Fibroblast of villous mesenchyme (primary cell): ENCODE measurements at places on chromosomes 4 and X. TPM values are rescaled to one million over a fixed set of nuclear protein-coding genes. Genes with fewer than 3 reads are reported as not detected.

Gene SYP
- total RNA-seq = under 0.01 TPM in 1 of 2 replicates, not detected in the other

GRCh38 chrX:17767734-17768133 is 30.4 kb downstream of the SCML1 start:
- no peak for DNase-seq

DNA sequence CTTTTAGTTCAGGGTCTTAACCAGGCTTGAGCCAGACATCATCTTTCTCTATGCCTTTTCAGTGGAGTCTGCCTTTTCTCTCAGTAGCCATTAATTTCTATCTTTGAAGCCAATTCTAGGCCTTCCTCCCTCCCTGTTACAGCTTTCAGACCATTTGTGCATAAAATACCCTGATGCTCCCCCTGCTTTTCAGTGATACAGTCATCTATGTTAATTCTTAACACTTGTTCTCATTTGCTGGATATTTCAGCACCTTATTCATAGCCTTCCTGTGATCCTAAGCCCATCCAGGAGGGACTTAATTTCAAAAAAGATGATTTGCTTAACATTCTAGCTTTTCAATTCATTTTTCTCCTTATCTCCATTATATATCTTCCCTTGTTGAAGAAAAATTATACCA is 42.3 kb downstream of the ANXA10 start:
- no peak for DNase-seq

DNA sequence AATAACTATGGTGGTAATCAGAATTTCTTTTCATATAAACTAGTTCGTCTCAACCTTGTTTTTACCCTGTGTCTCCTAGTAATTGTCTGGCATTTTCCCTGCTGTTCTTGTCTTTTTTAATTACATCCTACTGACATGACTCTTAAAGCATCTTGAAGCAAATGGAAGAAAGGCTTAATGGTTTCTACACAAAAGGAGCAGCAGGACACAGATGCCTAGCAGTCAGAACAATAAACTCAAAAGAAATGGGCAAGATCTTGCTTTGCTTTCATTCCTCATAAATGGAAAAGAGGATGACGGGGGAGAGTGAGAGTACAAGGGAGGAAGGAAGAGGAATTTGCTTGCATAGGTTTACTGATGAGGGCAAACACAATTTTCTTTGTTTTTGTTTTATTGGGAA is 293.2 kb upstream of the EMCN start:
- no peak for DNase-seq

DNA sequence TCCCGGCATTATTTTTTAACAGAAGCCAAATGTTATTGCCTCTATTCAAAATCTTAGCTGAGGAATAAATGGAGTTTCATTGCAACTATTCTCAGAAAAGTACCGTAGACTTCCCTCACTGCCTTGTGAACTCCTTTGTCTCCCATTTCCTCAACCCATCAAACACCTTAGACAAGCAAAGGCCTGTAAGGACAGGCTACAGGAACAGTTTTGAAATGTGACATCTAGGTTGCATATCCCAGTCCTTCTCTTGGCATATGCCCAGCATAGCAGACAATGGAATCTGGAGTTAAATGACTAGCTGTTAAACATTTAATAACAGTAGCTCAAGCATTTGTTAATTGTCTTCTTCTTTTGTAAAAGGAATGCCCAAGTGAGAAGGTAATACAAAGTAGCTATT is 1371.7 kb downstream of the STIM2 start:
- no peak for DNase-seq

Gene INTS12
- total RNA-seq = 13.9 and 18.6 TPM in 2 replicates

- DNase-seq = no peak
Observed at GRCh38 chr4:178665916-178666315, 1223.7 kb upstream of the AGA start.

DNA sequence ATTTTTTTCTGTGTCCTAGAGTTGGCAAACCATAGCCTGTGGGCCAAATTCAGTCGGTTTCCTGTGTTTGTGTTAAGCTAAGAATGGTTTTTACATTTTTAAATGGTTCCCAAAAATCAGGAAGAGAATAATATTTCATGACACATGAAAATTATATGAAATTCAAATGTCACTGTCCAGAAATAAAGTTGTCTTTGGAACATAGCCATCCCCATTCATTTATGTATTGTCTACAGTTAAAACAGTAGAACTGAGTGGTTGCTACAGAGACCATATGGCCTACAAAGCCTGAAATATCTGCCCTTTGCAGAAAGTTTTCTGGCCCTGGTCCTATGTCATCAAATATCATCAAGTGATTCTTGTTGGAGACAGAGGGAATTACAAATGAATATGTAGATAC is 15.5 kb downstream of the FRMPD4 start:
- no peak for DNase-seq

- DNase-seq = no peak
Observed at GRCh38 chrX:147376601-147377422, 534.9 kb upstream of the FMR1 start.

DNA sequence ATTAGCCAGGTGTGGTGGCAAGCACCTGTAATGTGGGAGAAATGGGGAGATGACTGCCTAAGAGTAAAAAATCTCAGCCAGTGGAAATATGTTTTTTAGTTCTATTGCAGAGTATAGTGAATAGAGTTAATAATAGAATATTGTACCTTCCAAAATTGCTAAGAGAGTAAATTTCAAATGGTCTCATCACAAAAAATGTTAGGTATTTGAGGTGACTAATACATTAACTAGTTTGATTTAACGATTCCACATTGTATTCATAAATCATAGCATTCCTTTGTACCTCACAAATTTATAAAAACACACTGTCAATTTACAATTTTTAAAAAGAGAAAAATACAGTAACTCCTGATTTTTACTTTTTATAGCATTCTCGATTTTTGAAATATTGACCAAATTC is 681.5 kb upstream of the EPHA5 start:
- DNase-seq = no peak

- no peak for DNase-seq
Observed at GRCh38 chrX:97995834-97996233, 1112.1 kb downstream of the RPA4 start.

DNA sequence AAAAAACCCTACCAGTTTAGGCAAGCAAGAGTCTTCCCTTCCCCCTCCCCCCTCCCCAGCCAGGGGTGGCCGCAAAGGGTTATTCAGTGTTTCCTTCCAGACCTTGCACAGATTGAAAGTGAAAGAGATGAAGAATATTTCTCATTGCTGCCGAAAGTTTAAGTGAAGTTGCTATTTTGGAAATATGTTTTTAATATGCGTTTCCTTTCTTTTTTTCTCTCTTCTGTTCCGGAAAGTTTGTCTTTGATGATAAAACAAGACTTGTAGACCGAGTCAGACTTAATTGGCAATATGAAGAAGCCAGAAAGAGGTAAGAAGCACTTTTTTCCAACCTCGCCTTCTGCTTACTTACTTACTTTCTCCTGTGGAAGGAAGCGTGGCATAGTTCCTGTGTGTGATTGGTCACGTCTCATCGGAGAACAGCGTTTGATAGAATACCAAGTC is 58.5 kb upstream of the CLCN4 start:
- peak; percentile 21 for DNase-seq

- peak; percentile 11 for DNase-seq
Observed at GRCh38 chr4:120557372-120557771, 365.2 kb downstream of the PRDM5 start.

DNA sequence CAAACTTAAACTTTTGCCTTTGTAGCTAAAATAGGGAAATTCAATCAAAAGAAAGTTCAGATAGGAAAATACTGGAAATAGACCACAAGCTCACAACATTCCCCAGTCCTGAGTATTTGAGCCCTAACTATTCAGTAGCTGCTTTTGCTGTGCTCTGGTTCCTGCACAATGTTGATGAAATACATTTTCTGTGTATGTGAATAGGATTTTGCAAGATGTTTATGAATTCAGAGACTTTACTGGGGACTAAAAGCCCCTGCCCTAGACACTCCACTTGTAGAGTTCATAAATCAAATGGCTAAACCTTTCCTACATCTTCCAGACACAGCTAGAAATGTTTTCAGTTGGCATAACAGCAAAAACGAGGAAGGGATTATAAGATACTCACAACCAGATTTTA is 105.9 kb downstream of the FBXO8 start:
- DNase-seq = peak; percentile 81

- peak; percentile 38 for DNase-seq
Observed at GRCh38 chr4:101953949-101954348, 163.4 kb downstream of the BANK1 start.

GRCh38 chr4:48405924-48406323 is 64.6 kb downstream of the SLAIN2 start:
- no peak for DNase-seq

- no peak for DNase-seq
Observed at GRCh38 chr4:174650711-174651355, 128.5 kb upstream of the HPGD start.

DNA sequence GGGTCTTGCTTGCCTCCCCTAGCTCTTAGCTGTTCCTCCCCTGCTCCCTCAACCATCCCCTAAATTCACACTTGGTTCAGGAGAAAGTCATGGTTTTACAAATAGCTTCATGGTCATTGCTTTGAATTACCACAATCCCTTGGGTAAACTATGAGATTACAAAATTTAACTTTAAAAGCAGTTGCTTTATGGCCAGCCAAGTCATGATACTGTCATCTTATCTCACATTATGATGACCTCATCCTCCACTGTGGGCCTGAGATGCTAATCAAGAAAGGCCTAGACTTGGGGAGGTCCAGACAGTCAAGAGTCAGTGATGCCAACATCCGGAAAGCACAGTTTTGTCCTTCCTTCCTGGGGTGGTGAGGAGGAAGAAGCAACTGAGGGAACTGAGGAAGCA is 10.5 kb upstream of the FGF16 start:
- peak; percentile 28 for DNase-seq

GRCh38 chrX:131617182-131617581 is 73.3 kb downstream of the OR13H1 start:
- peak; percentile 70 for DNase-seq

DNA sequence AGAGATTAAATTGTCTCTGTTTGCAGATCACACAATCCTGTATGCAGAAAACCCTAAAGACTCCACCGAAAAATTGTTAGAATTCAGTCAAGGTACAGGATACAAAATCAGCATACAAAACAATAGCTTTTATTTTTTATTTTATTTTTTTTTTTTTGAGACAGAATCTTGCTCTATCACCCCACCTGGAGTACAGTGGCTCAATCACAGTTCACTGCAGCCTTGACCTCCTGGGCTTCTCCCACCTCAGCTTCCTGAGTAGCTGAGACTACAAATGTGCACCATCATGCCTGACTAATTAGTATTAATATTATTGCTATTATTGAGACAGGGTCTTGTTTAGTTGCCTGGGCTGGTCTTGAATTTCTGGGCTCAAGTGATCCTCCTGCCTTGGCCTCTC is 8.9 kb upstream of the PLXNB3 start:
- DNase-seq = no peak

Gene TRPC5OS
- total RNA-seq = not detected in 2 replicates

GRCh38 chr4:40294339-40294738 is 40.8 kb upstream of the CHRNA9 start:
- DNase-seq = no peak
